ENCODE measurements at places on chromosomes 13 and 19.

DNA sequence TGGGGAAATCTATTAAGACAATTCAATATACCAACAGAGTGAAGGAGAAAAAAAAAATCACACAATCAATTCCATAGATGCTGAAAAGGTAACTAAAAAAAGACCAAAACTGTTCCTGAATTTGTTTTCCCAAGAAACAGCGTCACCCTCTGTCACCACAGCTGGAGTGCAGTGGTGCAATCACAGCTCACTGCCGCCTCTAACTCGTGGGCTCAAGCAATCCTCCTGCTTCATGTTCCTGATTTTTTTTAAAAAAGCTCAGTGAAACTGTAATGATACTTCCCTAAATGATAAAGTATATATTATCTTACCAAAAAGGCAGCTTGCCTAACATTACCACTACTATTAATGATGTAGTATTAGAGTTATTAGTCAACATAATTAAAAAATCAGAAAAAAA, 19.6 kb upstream of the ZFP14 start:
- DNase-seq = no peak

DNA sequence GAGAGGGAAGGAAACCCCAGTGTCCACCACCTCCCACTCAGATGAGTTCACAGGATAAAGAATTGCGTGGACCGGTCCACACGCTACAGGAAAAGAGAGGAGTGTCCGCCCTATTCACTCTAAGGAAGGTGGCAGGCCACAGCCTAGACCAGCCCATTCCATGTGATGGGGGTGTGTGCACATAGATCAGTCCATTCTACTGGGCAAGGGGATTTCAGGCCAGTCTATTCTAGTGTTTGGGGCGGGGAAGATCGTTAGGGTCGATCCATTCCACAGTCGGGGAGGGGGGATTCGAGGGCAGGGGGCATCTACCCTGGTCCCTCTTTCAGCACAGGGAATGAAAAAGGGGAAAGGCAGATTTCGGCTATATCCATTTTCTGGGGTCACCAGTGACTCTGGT, 7.8 kb downstream of the FIZ1 start:
- no peak for DNase-seq

- DNase-seq = no peak
Observed at GRCh38 chr13:97978651-97979050, 25.2 kb downstream of the IPO5 start.

DNA sequence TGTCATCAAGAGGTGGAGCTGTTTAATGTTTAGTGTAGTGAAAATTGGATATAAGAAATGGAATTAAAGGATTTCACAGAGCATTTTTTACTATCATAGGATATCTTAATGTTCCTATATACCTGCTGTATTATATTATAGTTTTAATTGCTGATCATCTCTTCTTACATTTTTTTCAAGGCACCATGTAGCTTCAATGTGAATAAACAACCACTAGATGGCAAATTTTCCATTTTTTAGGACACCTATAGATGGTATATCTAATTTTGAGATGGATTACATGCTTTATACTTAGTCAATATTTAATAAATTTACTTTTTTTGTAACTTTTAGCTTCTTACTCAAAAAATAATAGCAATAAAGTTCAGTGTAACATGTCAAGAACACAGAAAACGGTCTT, 9.0 kb upstream of the ATXN8OS start:
- DNase-seq = no peak

DNA sequence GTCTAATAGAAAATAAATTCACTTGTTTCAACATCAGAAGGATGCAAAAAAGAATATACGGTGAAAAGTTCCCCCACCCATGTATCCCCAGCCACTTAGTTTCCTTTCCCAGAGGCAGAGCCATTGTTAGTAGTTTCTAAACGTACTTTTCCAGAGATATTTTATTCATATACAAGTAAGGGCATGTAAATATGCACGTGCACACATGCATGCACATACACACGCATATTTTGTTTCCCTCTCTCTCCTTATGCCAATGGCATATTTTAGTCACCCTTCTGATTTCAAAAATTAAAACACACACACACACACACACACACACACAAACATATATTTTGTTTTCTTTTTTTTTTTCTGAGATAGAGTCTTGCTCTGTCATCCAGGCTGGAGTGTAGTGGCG, 147.4 kb downstream of the PDS5B start:
- DNase-seq = no peak
